ENCODE measurements at places on chromosomes 1 and 21.
A peak's percentile ranks its signal among the peaks of the same experiment; 100 is the strongest.

GRCh38 chr1:201933840-201934430 lies 12.4 kb downstream of the LMOD1 start:
- DNase-seq = no peak

DNA sequence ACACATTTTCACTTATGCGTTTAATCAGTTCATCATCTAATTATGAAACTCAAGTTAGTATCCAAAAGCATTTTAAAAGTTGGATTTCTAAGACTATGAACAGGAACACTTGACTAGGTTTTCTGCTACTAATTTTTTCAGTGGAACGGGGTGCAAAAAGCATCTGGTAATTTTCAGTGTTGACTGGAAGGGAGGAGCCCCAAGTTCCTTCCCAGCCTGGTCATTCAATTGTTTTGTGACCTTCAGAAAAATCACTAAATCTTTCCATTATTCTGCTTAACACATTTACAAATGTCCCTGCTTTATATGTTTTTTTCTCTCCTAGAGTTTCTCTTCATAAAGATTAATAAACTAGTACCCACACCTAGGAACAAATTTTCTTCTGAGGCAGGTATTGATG lies 6.0 kb upstream of the ADGRL4 start:
- no peak for DNase-seq

GRCh38 chr21:29316806-29317205 lies 18.1 kb downstream of the BACH1 start:
- no peak for DNase-seq

GRCh38 chr1:241275981-241276380 lies 81.0 kb downstream of the RGS7 start:
- no peak for DNase-seq

DNA sequence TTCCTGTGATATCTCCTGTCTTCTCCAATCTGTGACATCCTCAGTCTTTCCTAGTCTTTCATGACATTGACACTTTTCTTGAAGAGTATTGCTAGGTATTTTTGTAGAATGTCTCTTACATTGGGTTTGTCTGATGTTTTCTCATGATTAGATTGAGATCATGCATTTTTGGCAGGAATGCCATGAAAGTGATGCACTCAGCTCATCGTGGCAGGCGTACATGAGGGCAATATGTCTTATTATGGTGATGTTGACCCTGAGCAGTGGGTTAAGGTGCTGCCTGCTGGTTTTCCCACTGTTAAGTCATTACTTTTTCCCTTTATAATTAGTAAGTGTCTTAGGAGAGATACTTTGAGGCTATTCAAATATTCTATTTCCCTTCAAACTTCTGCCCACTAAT lies 80.2 kb upstream of the SSX2IP start:
- DNase-seq = no peak

DNA sequence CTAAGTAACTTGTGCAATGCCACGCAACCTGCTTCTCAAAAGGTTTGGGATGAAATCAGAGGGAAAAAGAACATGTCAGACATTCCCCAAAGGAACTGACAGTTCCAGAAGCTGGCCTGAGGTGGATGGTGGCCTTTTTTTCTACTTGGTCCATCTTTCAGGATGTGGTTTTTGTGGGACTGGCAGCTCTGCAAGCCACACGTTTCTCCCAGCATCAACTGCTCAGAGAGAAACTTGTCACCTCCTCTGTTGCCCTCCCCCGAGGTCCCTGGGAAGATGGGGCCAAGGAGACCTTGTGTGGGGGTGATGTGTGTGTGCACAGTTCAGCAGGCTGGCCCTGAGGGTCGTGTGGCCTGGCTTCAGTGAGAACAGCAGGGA lies 2.5 kb upstream of the DHRS3 start:
- no peak for DNase-seq

DNA sequence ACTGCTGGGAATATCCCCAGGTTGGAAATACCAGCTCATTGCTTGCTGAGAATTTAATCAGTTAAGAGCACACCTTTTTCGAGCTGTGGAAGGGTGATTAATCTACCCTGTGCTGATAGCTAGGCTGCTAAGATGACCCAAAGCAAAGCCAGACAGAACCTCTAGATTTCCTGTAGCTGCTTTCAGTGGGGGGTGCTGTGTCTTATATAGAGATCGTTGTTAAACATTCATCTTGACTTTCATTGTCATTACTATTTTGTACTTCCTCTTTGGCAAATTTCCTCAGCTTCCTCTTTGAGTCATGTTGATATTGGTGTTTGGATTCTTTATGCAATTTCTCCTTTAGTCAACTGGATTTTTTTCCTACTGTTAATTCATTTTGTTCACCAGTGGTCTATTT lies 155.3 kb downstream of the DISC1 start:
- no peak for DNase-seq

GRCh38 chr1:160607672-160608032 lies 28.4 kb upstream of the CD84 start:
- DNase-seq = no peak

DNA sequence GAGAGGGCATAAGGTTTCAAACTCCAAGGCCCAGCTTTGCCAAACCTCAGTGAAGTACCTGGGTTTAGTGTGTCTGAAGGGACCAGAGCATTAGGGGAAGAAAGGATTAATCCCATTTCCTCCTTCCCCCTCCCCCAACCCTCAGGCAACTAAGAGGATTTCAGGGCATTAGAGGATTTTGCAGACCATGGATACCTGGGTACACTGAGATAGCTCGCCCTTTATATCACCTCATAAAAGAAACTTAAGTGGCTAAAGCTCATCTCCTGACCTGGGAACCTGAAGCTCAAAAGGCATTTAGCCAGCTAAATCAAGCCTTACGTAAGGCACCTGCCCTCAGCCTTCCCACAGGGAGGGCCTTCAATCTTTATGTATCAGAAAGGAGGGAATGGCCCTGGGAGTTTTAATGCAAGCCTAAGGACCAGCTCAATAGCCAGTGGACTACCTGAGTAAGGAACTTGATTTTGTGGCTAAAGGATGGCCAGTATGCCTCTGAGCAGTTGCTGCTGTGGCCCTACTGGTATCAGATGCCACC lies 26.4 kb upstream of the SMYD3 start:
- DNase-seq = no peak

DNA sequence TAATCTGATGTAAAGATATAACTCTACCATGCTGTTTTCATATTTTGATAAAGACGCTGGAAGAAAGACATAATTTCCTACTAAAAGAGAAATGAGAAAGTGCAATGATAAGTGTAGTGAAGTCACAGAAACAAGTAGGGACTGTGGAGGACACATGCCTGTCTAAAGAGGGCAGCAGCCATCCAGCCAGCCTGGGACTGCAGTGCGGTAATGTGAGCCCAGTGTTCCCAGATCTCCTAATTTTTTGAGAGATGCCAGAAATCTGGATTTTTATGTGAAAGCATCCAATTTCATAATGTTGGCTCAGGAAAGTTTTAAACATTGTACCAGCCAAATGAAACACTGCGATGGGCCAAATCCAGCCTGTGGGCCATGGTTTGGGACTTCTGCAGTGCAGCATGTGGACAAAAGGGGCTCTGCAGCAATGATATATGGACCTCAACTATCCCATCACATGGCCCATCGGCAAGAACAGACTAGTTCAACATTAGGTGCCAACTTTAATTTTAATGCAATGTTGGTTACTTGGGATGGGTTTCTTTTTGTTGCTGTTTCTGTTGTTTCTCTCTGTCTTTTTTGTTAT lies 329.5 kb downstream of the LTN1 start:
- DNase-seq = no peak

DNA sequence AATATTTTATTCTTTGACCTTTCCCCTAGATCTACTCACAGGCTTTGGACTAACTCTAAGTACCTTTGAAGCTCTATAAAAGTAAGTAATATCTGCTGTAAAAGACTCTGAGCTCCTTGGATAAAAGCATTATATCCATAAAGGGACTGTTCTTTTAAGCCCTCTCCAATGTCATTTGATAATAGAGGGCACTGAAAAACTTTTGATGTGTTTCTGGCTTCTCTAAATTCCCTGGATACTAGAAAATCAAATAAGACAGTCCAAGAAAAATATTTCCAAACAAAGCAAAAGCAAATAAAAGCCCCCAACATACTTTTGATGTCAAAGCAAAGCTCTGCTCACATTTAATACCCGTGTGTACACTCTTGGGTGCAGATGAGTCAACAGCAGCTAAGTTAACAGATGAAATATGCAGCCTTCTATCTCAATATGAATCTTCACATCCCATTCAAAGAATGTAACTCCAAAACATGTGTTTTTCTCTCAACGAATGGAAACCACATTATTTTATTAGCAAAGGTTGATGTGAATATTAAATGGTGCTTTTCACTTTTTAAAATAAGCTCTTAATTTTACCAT lies 230.3 kb downstream of the CENPF start:
- peak; percentile 67 for DNase-seq
